ENCODE measurements at places on chromosomes 16 and 17. TPM values are rescaled to one million over a fixed set of nuclear protein-coding genes. Genes with fewer than 3 reads are reported as not detected.

DNA sequence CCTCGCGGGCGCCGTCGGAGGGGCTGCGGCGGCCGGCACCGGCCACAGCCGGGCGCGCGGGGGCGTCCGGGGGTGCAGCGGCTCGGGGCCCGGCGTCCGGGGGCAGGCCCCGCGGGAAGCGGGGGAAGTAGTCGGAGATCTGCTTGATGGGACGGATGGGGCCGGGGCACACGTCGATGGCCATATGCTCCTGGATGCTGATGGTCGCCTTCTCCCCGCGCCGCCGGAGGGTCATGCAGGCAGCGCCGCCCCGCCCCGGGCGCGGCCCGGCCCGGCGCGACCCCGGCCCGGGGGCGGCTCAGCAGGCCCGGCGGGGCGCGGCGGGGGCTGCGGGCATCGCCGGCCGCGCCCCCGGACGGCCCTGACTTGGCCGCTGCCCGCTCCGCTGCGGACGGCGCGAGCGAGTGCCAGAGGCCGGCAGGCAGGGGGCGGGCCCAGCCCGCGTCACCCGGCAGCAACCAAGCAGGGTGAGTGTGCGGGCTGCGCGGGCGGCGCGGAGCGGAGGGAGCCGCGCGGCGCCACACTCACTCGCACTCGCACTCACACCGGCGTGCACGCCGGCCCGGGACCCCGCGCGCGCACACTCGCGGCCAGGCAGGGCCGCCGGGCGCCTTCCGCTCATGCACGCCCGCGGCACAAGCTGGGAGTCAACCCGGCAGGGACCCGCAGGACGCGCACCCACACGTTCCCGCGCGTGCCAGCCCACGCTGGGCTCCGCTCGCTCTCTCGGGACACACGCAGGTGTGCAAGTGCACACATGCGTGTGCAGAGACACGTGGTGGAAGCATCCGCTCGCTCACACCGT lies at the start of gene DOC2B:
Gene DOC2B (minus strand): TSS at position 406 of the 805 bp plus-strand sequence. CDS start 171 bp downstream, at position 235.
- no peaks in the 10 kb centered on the region for H3K27me3 ChIP-seq
- H3K36me3 ChIP-seq = no peaks in the 10 kb centered on the region
- no peak for DNase-seq
- H3K4me1 ChIP-seq = no peaks in the 10 kb centered on the region
- H3K27ac ChIP-seq = no peak within 1 kb of the TSS

GRCh38 chr16:68200088-68200783 lies 35.7 kb downstream of the ESRP2 start:
- H3K4me3 ChIP-seq = no peak overlapping the region
- no peak overlapping the region for H3K27ac ChIP-seq
- peaks cover 11% of the 10 kb centered on the region for H3K4me1 ChIP-seq
- DNase-seq = no peak

DNA sequence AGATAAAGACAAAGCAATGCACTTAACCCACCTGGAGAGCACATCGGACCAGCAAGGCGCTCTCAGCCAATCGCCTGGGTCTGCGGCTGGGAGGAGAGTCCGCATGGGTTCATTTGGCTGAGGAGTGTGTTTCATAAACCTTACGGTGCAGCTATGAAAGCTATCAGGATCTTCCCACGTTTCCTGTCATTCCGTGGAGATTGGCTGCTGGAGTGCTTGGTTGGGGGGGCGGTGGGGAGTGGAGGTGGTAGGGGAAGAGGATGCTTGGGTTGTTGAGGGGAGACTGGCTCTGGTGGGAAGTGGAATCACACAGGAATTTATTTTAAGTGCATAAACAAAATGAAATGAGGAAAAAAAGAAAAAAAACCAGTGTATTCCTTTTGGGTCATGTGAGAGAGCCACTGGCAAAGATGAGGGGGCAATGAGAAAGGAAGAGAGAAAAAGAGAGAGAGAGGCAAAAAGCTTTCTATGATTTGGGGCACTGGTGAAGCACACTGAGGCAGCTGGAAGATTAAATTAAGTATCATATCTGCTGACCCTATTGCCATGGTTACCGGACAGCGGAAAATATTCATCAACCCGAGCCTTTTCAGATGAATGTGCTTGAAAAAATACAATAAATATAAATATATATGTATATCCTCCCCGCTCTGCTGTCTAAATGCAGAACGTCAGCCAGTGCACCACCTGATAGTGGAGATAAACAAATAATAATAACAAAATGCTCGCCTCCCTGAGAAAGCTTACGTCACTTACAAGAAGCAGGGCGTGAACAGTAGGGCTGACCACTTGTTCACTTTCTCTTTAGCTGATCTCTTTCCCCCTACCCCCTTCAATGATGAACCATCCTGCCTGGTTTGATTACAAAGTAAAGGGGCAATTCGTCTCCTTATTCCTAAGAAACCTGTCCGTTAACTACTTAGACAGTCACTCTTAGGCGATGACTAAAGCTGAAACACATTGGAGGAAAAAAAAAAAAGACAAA lies 457.0 kb upstream of the ZFHX3 start:
- no peak overlapping the region for H3K4me3 ChIP-seq
- H3K27me3 ChIP-seq = no peaks in the 10 kb centered on the region
- no peak overlapping the region for H3K27ac ChIP-seq
- no peaks in the 10 kb centered on the region for H3K36me3 ChIP-seq
- no peak for DNase-seq
- H3K4me1 ChIP-seq = no peaks in the 10 kb centered on the region

- no peaks in the 10 kb centered on the region for H3K4me1 ChIP-seq
- no peak for DNase-seq
Observed at GRCh38 chr16:71296584-71297340, 7.6 kb upstream of the CMTR2 start.

DNA sequence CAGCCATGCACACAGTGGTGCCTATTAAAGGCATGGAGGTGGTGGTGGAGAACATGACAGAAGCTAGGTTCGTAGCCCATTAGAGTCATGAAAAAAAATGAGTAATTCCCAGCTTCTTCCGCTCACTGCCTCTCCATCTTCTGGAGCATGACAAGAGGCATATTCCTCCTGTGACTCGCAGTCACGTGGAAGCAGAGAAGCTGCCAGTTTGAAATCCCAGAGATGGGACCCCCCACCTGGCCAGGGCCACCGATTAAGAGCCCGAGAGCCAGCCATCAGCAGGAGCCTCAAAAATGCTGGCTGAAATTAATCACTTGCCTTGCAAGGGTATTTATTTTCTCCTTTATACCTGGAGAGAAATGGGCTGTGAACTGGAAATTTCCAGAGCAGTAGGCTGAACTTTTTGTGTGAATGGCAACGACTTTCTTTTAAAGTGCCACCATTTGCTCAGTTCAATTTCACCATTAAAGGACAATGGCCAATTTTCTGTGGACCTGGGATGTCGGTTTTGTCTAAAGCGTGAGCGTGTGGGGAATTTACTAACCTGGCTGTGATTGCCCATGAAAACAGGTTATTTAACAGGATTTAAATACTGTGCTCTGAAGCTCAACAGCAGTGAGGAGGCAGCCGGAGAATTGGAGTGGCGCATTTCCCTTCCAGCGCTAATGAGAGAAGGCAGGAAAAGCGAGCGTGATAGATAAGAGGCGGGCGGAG lies 189.7 kb upstream of the SDK2 start:
- H3K27ac ChIP-seq = no peak overlapping the region
- H3K4me3 ChIP-seq = no peak overlapping the region
- H3K36me3 ChIP-seq = no peaks in the 10 kb centered on the region

GRCh38 chr17:64061178-64061898 lies 40.9 kb upstream of the ICAM2 start:
- no peak overlapping the region for H3K4me3 ChIP-seq
- H3K36me3 ChIP-seq = no peaks in the 10 kb centered on the region
- no peaks in the 10 kb centered on the region for H3K4me1 ChIP-seq
- DNase-seq = no peak

DNA sequence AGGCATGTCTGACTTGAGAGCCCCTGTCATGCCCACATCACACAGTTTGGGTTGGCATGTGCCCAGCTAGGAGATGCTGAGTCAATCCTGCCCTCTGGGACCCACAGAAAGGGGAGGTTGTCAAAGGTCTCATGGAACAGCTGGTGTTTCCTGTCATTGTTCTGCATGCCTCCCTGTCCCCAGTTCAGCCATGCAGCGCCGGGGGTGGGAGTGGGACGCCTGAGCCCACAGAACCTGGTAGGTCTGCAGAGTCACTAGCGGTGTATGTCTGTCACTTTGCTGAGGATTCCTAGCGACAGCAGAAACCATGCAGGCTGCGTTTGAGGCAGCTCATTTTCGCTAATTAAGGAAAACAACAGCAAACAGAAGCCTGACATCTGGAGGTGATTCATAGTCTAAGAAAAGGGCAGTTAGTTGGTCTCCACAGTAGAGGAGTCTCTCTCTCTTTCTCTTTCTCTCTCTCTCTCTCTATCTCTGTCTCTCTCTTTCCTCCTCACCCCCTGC lies 19.6 kb upstream of the CCL1 start:
- H3K4me3 ChIP-seq = no peak overlapping the region
- DNase-seq = no peak
- peaks cover 3% of the 10 kb centered on the region for H3K27me3 ChIP-seq
- no peaks in the 10 kb centered on the region for H3K36me3 ChIP-seq
- no peaks in the 10 kb centered on the region for H3K4me1 ChIP-seq

DNA sequence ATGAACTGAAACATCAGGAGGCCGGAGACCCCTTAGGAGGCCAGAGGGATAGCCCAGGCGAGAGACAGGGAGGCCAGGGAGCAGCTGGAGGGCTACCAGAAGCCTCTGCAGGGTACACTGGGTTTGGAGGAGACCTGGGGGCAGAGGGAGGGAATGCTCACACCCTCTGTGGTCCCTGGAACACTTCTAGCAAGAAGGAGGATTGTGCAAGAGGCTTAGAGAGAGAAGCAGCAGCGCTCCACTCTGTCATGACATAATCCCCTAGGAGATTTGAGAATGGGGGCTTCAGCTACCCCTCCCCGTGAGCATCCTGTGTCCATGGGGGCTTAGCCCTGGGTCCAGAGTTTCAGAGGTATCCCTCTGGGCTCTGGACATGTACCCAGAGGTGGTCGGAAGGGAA lies 15.8 kb downstream of the GPR142 start:
- H3K4me1 ChIP-seq = peaks cover 10% of the 10 kb centered on the region
- no peak overlapping the region for H3K4me3 ChIP-seq

DNA sequence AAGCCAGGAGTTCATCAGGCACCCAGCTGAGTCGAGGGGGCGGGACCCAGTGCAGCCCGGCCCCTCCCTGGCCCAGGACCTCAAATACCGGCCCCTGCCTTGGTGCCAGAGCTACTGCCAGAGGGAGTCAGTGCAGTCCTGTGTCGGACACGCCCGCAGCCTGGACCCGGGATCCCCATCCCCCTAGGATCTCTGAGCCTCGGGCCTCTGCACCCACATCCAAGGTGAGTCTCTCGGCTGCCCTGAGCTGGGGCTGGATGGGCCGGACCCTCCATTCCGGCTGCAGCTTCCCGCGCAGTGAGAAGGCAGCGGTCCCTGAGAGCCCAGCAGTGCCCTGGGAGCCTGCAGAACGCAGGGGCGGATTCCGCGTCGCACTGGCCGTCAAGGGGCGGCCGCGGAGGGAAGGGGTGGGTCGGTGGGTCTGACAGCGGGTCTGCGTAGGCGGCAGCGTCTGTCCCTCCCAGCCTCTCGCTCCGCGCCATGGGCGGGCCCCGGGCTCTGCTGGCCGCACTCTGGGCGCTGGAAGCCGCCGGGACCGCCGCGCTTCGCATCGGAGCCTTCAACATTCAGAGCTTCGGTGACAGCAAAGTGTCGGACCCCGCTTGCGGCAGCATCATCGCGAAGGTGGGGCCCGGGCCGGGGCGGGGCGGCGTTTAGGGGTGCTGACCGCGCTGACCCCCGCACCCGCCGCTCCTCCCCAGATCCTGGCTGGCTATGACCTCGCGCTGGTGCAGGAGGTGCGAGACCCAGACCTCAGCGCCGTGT lies at the start of gene DNASE1L2:
Gene DNASE1L2 (plus strand): TSS at position 108 of the 765 bp plus-strand sequence. CDS start 373 bp downstream, at position 481.
- H3K27ac ChIP-seq = no peak within 1 kb of the TSS
- H3K36me3 ChIP-seq = no peaks in the 10 kb centered on the region
- DNase-seq = no peak
- H3K27me3 ChIP-seq = no peaks in the 10 kb centered on the region
- peaks cover 8% of the 10 kb centered on the region for H3K4me1 ChIP-seq

DNA sequence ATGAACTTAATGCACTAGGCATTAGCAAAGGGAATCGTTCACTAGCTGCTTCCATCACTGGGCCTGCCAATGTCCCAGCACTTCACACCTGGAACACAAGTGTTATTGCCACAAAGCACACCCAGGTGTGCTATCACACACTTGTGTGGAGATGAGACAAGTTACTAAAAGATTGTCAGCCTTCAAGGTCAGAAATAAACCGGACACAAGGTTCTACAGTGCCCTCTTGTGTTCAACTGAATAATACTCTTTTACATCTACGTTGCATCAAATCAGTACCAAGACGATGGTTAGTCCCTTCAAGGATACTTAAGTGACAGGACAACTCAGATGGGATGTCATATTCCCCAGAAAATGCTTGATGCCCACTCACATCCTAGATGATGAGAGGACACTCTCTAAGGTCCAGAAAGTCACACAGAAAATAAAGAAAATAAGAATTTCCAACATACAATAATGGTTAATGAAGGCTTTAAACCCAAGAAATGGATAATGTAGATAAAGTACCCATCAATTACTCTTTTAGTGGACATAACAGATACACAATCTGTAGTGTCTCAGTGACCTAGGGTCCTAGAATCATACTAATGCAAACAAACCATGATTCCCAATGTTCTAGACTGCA lies 16.4 kb upstream of the GLG1 start:
- H3K27ac ChIP-seq = no peak overlapping the region
- no peak overlapping the region for H3K4me3 ChIP-seq
- DNase-seq = no peak
- no peaks in the 10 kb centered on the region for H3K27me3 ChIP-seq

DNA sequence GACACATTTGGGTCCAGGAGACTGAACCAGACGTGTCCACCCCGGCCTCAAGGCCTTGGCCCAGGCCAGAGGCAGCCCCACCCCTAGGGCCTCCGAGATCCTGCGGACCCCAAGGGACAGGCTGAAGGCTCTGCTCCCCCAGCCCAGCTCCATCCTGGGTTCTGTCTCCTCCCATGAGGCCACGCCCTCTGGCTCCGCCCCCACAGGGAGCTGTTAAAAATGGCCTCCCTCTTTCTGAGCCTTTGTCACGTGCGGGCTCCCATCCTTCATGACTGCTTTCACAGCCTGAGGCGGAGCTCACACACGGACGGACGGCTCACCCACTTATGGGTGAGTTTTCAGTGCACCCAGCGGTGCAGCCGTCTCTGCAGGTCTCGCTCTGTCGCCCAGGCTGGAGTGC lies 6.5 kb upstream of the CACNA1H start:
- no peaks in the 10 kb centered on the region for H3K27me3 ChIP-seq
- H3K36me3 ChIP-seq = no peaks in the 10 kb centered on the region
- no peak overlapping the region for H3K27ac ChIP-seq
- no peak overlapping the region for H3K4me3 ChIP-seq
- H3K4me1 ChIP-seq = peaks cover 10% of the 10 kb centered on the region

DNA sequence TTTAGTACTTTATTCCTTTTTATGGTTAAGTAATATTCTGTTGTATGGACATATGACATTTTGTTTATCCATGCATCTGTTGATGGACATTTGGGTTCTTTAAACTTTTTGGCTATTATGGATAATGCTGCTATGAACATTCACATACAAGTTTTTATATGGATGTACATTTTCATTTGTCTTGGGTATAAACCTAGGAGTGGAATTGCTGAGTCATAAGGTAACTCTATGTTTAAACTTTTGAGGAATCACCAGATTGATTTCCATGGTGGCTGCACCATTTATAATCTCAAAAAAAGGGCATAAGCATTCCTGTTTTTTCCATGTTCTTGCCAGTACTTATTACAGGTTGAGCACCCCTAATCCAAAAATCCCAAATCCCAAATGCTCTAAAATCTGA lies 90.3 kb upstream of the CRHR1 start:
- no peak for DNase-seq
- no peaks in the 10 kb centered on the region for H3K27me3 ChIP-seq
- H3K4me3 ChIP-seq = no peak overlapping the region
- no peak overlapping the region for H3K27ac ChIP-seq
- no peaks in the 10 kb centered on the region for H3K36me3 ChIP-seq

The EFCAB13 gene
- total RNA-seq = 7.1 TPM

The PRSS22 gene
- 23.9 TPM for total RNA-seq

The RCVRN gene
- total RNA-seq = not detected

The POLR3K gene
- 35.7 TPM for total RNA-seq

The ALOX15B gene
- total RNA-seq = not detected

The ST6GALNAC1 gene
- total RNA-seq = 0.15 TPM

The PRAC2 gene
- total RNA-seq = not detected
